ENCODE measurements at places on chromosomes 1 and 21.

DNA sequence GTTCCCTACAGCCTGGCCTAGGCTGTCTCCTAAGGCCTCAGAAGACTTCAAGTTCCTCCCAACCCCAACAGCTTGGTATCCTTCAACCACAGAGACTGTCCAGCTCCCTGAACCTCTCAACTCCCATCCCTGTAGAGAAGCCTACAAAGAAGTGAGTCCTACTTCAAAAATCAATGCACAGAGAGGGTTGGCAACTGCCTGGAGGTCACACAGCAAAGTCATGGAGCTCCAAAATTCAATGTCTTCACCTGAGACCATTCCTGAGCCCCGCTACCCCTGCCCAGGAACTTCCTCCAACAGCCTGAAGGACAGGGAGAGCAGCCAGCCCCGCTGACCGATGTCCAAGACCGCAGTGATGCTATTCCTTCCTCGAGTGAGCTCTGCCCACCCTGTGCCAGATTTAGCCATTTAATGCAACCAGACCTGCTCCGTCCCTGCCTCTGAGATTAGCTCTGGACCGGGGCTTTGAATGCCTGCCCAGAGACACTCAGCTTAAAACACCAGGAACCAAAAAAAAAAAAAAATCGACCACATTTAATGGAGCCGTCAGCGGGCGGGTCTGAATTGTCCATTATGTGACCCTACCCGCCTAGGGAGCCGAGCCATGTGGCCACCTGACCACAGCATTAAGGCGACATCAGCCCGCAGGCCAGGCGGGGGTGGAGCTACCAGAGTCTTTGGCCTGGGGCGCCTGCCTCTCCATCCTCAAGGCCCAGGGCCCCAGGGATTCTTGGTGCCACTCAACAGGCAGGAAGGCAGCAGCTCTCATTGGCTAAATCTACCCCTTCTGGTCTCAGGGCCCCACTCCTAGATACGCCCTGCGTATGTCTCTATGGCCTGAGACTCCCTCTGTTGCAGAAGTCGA lies 148.6 kb downstream of the SYF2 start:
- no peak for DNase-seq

- DNase-seq, result no peak
Observed at GRCh38 chr1:6278263-6278662, 17.4 kb upstream of the GPR153 start.

- DNase-seq, result no peak
Observed at GRCh38 chr1:56403321-56403720, 176.0 kb downstream of the PLPP3 start.

GRCh38 chr1:218468711-218469110 lies 123.6 kb downstream of the TGFB2 start:
- DNase-seq, result no peak

- peak; percentile 47 for DNase-seq
Observed at GRCh38 chr1:192506741-192507155, 68.8 kb upstream of the RGS1 start.

DNA sequence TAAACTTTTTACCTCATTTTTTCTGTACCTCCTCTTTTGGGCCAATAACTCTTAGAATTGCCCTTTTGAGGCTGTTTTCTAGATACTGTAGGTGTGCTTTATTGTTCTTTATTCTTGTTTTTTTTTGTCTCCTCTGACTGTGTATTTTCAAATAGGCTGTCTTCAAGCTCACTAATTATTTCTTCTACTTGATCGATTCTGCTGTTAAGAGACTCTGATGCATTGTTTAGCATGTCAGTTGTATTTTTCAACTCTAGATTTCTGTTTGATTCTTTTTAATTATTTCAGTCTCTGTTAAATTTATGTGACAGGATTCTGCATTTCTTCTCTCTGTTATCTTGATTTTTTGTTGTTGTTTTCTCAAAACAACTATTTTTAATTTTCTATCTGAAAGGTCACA lies 130.3 kb downstream of the PHTF1 start:
- no peak for DNase-seq

- no peak for DNase-seq
Observed at GRCh38 chr1:90347366-90347765, 352.5 kb downstream of the ZNF326 start.

DNA sequence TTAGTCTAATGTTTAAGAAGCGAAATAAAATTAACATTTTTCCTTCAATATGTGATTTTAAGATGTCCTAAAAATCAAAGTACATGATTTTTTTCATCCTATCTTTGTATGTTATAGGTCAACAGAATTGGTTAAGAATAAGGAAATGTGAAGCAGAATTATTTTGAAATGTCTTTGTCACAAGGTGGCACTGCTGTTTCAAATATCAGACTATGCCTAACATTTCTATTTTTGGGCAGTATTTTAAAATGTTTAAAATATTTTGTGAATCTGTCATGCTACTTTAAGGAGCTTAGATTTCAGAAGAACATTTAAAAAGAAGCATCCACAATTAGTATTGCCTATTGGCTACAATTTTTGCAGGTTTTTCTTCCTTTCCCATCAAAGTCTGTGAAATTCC lies 38.7 kb downstream of the AMY1C start:
- no peak for DNase-seq
